DND-41 (cell line): ENCODE measurements at places on chromosomes 13 and 19.

GRCh38 chr13:30757026-30757742 lies 21.8 kb downstream of the ALOX5AP start:
- DNase-seq = no peak

GRCh38 chr13:75882261-75882660 lies 246.1 kb downstream of the LMO7 start:
- DNase-seq = no peak

- no peak for DNase-seq
Measured at GRCh38 chr19:32718286-32718685, 1.3 kb upstream of the TDRD12 start.

DNA sequence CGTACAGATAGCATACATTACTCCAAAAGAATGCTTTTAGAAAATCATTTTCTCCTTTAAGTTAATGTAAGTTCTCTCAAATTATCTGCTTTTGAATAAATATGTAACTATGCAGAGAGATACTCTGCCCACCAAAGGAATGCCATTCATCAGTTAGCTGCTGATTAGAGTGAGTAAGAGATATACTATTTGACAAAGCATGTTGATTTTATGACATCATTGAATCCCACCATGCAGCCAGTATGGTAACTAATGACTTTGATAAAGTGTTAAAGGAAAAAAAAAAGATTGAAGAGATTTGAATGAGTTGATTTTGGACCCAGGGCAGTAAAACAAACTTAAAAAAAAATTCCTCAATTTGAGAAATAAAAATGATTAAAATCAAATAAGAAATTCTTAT lies 521.5 kb downstream of the SLITRK6 start:
- DNase-seq = no peak

GRCh38 chr13:45231722-45232121 lies 30.9 kb upstream of the KCTD4 start:
- no peak for DNase-seq

DNA sequence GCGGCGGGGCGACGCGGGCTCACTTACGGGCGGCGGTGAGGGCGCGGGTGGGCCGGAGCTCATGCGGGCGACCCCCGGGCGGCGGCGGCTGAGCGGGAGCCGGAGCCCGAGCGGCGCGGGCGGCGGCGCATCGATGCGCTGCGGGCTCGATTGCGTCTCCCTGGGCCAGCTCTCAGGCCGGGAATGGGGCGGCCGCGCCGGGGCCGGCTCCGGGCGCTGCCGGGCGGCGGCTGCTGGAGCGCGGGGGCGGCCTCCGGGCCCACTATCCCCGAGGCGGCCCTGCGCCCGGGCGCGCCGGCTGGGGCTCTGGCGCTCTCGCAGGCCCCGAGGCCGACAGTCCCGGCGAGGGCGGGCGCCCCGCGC lies 1.4 kb upstream of the TSHZ3 start:
- peak; percentile 47 for DNase-seq

- no peak for DNase-seq
Measured at GRCh38 chr19:6086068-6086788, 24.1 kb downstream of the RFX2 start.

- no peak for DNase-seq
Measured at GRCh38 chr13:66926851-66927524, 303.1 kb downstream of the PCDH9 start.

GRCh38 chr19:10145031-10145430 lies 25.3 kb upstream of the EIF3G start:
- no peak for DNase-seq
